Activated CD4-positive, alpha-beta T cell treated with anti-CD3 and anti-CD28 coated beads, Interleukin-2, Interleukin-4, amounts not matched to agents 100 ng/mL and 50 ng/mL, durations not matched to agents 16 hours and 8 hours (primary cell): ENCODE measurements at places on chromosomes 1 and 21.

- peak; percentile 37 for DNase-seq
These were observed 2.5 kb upstream of the RCSD1 start for GRCh38 chr1:167627615-167627864.

DNA sequence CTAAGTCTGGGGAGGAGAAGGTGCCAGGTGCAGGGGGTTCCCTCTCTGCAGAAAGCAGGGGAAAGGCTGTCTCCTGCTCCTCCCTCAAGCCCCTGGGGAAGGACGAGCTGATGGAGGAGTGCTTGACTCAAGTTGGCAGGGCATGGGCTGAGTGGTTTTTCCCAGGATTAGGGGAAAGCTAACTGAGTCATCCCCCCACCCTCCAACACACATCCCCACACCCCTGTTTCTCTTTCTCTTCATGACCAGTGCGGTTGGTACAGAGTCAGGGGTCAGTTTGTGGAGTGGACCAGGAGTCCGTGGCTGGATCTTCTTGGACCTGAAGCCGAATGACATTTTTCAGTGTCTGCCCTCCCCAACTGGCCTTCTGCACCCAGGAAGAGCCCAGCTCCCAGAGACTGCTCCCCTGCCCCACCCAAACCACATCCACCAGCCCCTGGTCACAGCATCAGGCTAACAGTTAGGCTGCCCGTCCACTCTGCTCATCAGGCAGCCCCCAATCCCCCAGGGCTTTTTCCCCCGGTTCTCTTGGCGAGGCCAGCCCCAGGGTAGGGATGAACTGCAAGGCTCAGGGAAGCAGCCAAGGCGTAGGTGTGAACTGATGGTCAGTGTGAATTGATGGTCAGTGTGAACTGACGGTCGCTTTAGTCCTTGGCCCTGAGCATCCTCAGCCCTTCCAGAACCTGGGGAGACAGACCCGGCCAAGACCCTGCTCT lies 81.0 kb downstream of the PAX7 start:
- DNase-seq, result no peak

DNA sequence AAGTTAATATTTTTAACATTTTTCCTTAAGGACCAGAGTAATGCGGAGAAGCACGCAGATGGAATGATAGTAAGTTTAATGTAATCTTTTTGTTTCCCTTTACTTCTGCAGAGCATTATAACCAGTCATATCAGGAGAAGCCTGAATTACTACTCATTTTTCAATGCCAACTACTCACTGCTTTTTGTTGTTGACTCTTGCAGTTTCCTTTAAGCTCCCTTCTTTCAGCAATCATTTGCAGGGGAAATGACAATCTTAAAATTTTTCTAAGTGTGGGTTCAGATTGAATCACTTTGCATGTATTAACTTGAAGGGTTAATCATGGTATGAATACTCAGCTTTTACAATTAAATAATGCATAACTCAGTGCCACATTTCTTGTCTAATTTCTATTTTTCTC lies 122.2 kb downstream of the NRDC start:
- DNase-seq, result peak; percentile 59

GRCh38 chr1:34408011-34408410 lies 231.3 kb downstream of the C1orf94 start:
- no peak for DNase-seq

DNA sequence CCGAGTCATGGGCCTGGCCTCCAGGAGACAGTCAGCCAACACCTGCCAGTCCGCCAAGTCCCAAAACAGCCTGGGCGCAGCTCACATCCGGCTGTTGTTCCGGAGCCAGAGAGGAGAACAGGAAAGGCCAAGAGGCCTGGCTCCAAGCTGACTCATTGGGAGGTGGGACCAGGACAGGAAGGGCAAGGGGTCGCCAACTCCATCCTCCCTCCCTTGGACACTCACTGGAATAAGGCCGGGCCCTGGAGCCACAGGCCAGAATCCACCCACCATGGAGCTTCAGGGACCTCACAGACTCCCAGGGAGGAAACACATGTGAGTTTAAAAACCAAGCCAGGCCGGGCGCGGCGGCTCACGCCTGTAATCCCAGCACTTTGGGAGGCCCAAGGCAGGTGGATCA lies 25.1 kb upstream of the CLIC4 start:
- DNase-seq, result no peak

DNA sequence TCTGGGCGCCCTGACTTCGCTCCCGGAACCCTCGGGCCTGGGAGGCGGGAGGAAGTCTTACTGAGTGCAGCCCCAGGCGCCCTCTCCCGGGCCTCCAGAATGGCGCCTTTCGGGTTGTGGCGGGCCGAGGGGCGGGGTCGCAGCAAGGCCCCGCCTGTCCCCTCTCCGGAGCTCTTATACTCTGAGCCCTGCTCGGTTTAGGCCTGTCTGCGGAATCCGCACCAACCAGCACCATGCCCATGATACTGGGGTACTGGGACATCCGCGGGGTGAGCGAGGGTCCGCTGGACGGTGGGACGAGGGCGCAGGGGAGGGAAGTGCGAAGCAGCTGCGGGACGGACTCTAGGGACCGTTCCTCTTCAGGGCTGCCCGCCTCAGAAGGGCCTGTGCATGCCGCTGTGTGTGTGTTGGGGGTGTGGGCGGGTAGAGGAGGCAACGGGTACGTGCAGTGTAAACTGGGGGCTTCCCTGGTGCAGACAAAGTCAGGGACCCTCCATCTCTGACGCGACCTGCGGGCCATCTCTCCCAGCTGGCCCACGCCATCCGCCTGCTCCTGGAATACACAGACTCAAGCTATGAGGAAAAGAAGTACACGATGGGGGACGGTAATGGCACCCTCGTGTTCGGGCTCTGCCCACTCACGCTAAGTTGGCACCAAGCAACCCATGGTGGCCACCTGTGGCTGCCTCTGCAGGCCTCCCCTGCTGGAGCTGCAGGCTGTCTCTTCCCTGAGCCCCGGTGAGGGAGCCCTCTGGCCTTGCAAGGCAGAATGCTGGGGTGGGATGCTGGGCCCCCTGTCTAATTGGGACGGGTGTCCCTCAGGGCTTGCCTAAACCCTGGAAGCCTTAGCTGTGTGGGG lies at the start of gene GSTM1:
Gene GSTM1 (plus strand): TSS at position 177 of the 859 bp plus-strand sequence. CDS start 57 bp downstream, at position 234.
- DNase-seq, result no peak

DNA sequence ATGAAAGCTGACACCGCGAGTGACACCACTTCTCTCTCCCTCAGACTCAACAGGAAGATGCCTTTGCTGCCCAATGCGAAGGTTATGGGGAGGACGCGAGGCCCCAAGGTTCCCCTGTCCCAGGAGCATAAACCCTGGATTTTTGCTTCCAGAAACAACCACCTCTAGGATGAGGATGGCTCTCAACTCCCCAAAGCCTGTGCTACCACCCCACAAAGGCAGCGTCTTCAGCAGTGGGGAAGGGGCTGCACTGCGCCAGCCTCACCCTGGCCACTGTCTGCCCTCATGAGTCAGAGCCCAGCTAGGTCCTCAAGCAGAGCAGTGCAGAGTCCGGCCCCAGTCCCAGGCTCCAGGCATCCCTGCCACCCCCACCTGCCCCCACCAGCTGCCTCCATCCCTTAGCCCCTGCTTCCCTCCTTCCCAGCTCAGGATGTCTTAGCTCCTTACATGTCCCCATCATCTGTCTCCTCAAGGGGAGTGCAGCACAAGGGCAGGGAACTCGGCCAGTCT lies 6.9 kb upstream of the SRARP start:
- no peak for DNase-seq

- peak; percentile 76 for DNase-seq
These were observed 26.9 kb upstream of the LBR start for GRCh38 chr1:225454733-225455132.

- no peak for DNase-seq
These were observed 438.8 kb upstream of the OLFM3 start for GRCh38 chr1:102435483-102435882.
